Stimulated activated CD4-positive, alpha-beta T cell treated with anti-CD3 and anti-CD28 coated beads, Interleukin-1b, Interleukin-23, amount 100 ng/mL, for 4 hours (primary cell): ENCODE measurements at places on chromosomes 4 and X.

GRCh38 chrX:87727620-87728019, 210.0 kb downstream of the KLHL4 start:
- DNase-seq = no peak

DNA sequence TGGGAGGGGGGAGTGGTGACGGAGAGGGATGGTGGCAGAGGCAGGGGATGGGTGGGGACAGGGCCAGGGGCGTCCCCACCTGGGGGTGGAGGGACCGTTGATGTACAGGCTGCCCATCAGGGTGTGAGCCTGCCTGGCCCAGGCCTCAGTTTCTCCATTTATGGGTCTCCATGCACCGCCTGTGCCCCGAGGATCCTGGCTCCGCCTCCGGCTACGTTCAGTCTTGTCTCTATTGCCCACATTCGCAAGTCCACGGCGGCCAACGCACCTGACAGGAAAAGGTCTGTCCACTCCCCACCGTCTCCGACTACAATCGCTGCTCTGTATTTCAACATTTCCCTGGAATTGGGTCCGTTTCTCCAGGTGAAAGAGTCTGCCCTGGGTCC, 96.3 kb upstream of the NKX1-1 start:
- DNase-seq = no peak

DNA sequence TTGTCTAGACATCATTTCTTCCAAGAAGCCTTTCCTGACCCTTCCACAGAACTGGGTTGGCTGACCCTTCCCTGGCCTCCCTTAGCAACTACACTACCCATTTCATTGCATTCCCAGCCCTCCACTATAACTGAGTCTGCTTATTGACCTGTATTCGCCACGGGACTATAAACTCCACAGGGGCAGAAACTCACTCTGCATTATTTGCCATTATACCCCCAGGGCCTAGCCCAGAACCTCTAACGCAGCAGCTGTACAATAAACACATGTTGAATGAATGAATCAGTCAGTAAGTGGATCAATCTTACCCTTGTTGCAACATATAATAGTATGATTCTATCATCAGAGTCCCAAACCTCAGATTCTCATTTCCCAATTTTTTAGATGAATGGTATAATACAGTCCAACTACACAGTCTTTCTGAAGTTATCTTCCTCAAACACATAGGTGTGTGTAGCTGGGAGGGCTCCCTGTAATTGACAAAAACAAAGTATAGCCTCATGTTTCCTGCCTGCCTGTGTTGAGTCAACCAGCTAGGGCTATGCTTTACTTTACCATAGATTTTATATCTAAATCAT, 209.3 kb downstream of the CHIC2 start:
- DNase-seq = no peak

GRCh38 chr4:48224606-48225005, 45.0 kb downstream of the TEC start:
- DNase-seq = no peak

- no peak for DNase-seq
Measured at GRCh38 chr4:67727124-67727850, 26.3 kb upstream of the UBA6 start.

DNA sequence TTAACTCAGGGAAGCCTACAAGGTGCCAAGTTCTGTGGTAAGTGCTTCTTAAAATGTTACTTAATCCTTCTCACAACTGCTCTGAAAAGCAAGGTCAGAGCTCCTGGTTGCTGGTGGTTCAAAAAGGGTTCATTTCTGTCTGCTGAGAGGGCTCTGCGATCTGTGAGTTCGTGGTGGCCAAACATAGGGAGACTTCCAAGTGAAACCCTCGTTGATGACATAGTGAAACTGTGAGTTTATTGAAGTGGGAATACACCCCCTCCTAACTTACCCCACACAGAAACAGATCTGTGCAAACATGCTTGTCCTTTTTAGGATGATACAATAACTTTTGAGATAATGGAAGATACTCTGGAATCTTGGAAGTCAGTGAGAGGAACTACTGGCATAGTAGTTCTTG, 164.8 kb upstream of the PGRMC2 start:
- DNase-seq = no peak

GRCh38 chr4:85837439-85837733, 362.4 kb downstream of the ARHGAP24 start:
- DNase-seq = no peak

GRCh38 chr4:73646117-73646516, 25.9 kb upstream of the RASSF6 start:
- no peak for DNase-seq

- DNase-seq = no peak
Measured at GRCh38 chrX:2846992-2847391, 18.3 kb downstream of the GYG2 start.
